ENCODE measurements at places on chromosomes 16 and 17.
A peak's percentile ranks its signal among the peaks of the same experiment; 100 is the strongest.

GRCh38 chr16:11583889-11584565 is 2.7 kb downstream of the LITAF start:
- peak; percentile 19 for DNase-seq

- no peak for DNase-seq
Observed at GRCh38 chr17:55444471-55445441, 23.1 kb upstream of the MMD start.

DNA sequence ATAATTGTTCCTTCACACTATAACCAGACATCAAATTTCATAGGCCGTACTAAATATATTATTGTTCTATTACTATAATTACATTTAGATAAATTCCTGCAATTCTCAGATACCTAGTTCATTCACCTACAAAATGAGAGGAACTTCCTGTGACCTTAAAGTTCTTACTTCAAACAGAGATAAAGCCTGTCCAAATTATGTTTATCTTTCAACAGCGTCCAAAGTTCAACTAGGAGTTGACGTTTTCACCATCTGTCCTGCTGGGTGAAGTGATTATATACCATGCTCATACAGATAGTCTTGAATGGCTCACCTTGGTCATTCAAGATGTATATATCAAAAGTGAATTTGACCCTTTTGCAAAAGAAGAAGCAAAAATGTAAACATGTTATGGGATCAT is 440.6 kb downstream of the CDH8 start:
- DNase-seq: no peak

DNA sequence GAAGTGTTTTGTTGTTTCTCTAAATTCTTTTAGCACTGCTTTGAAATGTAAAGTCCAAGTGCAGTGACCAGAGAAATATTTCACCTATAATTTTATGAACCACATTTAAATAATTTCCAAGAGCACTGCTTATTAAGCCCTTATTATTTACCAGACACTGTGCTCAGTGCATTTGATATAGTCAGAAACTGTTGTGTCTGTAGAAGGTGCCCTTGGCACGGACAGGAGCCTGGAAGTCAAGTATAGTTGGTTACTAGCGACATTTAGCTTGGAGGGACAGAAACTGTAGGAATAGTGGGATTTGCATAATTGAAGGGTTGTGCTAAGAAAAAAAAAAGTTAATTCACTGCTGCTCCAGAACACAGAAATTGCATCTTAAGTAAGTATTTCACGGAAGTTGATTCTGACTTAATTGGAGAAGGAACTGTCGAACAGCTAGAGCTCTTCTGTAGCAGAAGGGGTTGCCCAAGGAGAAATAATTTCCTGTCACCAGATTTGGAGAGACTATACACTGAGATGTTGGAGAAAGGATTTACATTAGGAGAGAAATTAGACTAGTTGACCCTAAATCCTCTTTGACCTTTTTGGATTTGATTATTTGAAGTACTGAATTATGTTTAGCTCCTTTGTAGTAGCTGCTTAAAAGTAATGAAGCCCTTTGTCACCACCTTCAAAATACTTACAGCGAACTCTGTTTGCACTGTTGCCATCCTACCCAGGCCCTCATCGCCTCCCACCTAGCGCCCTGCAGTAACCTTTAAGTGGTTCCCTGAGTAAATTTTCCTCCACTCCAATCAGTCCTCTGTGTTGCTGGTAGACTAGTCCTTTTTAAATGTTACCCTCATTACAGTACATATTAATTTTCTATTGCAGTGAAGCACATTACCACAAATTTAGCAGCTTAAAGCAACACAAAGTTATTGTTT is 25.6 kb downstream of the COX10 start:
- no peak for DNase-seq

DNA sequence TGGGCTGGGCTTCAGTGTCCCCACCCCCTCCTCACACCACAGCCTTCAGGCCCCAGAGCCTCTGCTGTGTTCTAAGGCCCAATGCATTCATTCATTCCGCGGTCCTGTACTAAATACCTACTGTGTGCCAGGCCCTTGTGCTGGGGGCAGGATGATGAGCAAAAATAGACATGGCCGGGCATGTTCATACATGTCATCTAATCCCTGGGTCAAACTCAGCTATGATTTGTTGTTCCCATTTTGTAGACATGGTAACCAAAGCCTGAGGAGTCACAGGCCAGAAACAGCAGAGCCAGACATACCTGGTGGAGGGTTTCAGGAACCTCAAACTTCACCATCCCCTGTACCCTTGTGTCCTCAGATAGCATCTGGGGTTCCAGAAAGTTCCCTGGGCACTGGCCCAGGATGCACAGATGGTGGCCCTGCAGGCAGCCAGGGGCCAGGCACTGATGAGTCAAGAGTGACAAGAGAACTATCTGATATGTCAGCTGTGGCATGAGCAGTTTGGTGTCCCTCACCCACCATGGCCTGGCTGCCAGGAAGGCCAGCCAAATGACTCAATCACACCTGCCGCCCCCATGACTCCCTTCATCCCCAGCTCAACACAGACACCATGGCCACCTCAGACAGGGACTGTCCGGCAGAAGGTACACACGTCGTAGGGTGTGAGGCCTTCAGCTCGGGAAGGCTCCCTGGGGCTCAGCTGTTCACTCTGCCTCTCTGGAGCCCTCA is 2.7 kb upstream of the RRAD start:
- no peak for DNase-seq

GRCh38 chr16:11016993-11017392 is 72.6 kb downstream of the CLEC16A start:
- peak; percentile 40 for DNase-seq

- DNase-seq: no peak
Observed at GRCh38 chr16:87361916-87362619, 21.5 kb downstream of the FBXO31 start.

DNA sequence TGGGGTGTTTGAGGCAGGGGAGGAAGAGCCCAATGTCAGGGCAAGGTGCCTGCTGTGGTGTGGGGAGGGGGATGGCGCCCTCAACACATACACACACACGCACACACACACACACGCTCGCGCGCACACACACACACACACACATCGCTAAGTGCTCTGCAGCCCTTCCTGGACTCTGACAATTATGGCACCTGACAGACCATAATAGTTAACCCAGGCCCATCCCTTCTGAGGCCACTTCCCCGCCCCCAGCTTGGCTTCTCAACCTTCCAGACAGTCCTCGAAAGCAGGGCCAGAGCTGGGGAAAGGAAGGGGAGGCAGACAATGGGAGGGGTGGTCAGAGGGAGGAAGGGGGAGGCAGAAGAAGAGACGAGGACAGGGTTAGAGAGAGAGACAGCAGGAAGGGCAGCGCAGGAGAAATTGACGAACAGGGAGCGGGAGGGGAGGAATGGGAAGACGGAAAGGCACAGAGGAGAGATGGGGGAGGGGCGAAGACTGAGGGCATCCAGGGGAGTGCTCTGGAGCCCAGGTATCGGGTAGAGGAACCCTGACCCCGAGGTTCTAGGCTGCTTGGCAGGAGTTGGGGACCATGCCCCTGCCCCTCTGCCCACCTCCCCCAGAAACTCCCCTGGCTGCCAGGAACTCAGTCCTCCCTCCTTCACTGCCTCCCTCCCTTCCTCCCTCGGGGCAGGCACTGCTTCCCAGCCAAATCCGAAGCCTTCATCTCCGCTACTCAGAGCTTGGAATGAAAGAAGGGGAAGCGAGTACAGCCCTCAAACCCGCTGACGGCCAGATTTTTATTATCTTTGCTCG is 4.0 kb downstream of the SRCIN1 start:
- DNase-seq: no peak

GRCh38 chr16:4743226-4743878 is 9.0 kb downstream of the DNAAF8 start:
- no peak for DNase-seq

GRCh38 chr16:69469807-69470561 is 45.6 kb downstream of the CYB5B start:
- peak; percentile 49 for DNase-seq

GRCh38 chr17:38730526-38731379 is 612 bp downstream of the CISD3 start:
- DNase-seq: peak; percentile 48

DNA sequence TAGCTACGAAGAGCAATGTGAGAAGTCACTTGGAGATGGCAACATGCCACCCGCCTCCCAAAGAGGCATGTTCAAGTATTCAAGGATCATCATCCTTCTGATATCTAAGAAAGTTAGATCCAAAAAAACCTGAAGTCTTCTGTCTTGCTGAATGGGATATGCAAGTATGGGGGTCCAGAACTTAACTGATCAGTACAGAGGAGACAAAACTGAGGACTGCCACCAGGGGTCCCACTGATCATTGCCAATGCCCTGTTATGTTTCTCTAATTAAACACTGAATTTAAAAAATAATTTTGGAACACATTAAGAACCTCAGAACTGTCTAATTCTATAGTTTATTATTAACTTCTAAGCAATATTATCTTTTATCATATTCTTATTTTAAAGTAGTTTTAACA is 99.7 kb downstream of the CDH8 start:
- DNase-seq: no peak

GRCh38 chr17:17668775-17669579 is 12.3 kb upstream of the RAI1 start:
- peak; percentile 30 for DNase-seq

GRCh38 chr17:73196500-73196899 is 3.6 kb downstream of the COG1 start:
- no peak for DNase-seq

- no peak for DNase-seq
Observed at GRCh38 chr16:54654429-54654828, 276.2 kb upstream of the IRX5 start.

DNA sequence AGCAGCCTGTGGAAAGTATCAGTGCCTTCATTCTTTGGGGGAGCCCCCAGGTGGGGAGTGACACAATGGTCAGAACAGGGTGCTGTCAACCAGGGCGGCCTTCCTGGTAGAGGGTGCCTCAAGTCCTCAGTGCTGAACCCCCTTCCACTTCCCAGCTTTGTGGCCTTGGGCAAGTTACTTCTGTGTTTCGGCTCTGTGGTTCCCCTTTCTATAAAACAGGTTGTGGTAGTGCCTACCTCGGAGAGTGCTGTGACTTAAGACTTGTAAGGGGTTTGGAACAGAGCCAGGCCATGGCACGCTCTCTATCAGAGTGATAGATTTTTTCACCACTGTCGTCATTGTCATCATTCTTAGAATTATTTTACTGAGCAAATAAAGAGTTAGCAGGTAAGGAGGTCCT is 141.1 kb downstream of the CCDC182 start:
- peak; percentile 78 for DNase-seq

DNA sequence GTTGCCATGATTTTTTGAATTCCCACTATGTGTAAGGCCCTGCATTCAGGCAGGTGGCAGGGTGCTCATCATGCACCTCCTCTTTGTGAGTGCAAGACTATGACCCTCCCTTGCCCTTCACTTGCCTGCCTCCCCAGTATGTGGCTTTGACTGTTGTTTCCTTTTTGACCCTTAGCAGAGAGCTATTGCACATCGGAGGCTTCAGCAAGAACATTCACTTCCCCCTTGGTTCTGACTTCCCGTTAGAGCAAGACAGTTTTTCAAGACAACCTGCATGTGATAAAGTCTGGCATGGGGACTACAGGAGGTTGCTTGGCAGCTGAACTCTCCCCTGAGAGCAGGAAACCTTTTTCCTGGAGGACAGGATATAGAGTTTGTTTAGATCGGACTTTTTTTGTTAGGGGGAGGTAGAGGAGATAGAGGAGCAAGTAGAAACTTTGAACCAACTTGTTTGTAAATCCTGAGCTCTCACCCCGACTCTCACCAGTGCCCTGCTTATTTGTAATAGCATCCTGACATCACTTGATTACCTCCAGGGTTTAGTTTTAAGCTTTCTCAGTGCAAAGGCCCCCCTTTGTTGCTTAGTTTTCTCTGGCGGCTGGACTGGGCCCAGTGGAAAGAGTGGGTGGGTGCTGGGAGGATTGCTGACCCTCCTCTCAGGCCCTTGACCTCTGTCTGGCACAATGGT is 34.3 kb downstream of the LIMD2 start:
- DNase-seq: no peak

GRCh38 chr17:18033442-18034099 is 5.4 kb downstream of the ATPAF2 start:
- DNase-seq: peak; percentile 59
